H1 (cell line): ENCODE measurements at places on chromosomes 4 and X. TPM values are rescaled to one million over a fixed set of nuclear protein-coding genes. Genes with fewer than 3 reads are reported as not detected.

GRCh38 chr4:186819342-186820086 is 95.9 kb upstream of the FAT1 start:
- DNase-seq: no peak
- no peaks in the 10 kb centered on the region for H3K27me3 ChIP-seq
- H3K4me1 ChIP-seq: no peaks in the 10 kb centered on the region
- H3K36me3 ChIP-seq: no peaks in the 10 kb centered on the region
- no peak overlapping the region for H3K4me3 ChIP-seq
- H3K27ac ChIP-seq: no peak overlapping the region

DNA sequence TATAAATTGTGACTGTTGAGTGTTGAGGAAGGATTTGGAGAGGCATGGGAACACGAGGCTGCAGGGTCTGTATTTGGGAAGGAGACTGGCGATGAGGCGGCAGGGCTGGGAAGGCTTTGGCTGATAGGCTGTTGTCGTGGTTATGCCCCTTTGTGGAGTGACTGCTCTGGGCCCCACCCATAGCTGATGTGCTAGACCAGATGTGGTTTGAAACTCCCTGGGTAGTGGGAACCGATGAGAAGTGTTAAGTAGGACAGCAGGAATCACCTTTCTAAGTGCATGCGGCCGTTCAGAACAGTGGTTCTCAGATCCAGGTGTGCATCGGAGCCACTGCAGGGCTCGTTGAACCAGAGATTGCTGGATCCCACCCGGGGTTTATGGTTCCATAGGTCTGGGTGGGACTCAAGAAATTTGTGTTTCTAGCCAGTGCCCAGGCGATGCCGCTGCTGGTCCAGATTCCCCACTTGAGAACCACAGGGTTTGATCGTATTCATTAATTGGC is 42.3 kb downstream of the TBC1D14 start:
- no peak overlapping the region for H3K4me3 ChIP-seq
- H3K4me1 ChIP-seq: peaks cover 8% of the 10 kb centered on the region
- no peak for DNase-seq
- H3K27me3 ChIP-seq: no peaks in the 10 kb centered on the region

DNA sequence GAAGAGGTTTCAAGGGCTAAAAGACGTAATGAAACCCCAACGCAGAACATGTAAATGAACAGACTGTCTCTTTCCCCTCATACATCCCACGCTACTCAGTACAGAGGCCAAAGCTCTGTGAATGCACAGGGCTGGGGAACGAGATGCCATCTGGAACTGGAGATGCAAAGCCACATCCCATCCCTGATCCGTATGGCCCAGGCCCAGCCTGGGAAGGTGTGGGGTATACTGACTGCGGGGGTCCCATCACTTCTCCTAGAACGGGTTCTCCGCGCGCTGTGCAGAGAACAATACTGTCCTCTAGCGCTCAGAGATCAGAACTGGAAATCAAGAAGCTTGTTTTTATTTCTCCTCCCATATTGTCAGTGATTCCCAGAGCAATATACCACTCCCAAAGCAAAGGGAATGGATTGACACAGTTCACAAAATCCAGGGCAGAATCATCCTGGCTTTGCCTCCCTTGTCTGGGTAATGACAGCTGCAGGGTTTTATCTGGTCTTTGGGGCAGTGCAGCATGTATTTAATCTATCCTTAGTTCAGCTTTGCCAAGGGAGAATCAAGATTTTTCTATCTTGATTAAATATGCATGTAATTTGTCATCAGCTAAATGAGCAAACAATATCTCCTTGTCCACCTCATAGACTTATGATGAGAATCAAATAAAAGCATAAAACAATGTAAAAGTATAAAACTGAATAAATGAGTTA is 47.3 kb upstream of the TLR3 start:
- H3K27me3 ChIP-seq: peaks cover 2% of the 10 kb centered on the region; the same call in 1 of the 2 replicates
- H3K4me3 ChIP-seq: no peak overlapping the region
- 0 out of 2 replicates have a peak, but pooled peaks cover under 1% of the 10 kb centered on the region for H3K36me3 ChIP-seq
- H3K4me1 ChIP-seq: peaks cover 2% of the 10 kb centered on the region

- no peaks in the 10 kb centered on the region for H3K36me3 ChIP-seq
- H3K27ac ChIP-seq: no peak overlapping the region
- H3K4me1 ChIP-seq: no peaks in the 10 kb centered on the region
- no peak overlapping the region for H3K4me3 ChIP-seq
- H3K27me3 ChIP-seq: no peaks in the 10 kb centered on the region
These were observed 159.8 kb upstream of the CXCL13 start for GRCh38 chr4:77445823-77446222.

The SSX2B gene
- total RNA-seq: not detected in 2 replicates

DNA sequence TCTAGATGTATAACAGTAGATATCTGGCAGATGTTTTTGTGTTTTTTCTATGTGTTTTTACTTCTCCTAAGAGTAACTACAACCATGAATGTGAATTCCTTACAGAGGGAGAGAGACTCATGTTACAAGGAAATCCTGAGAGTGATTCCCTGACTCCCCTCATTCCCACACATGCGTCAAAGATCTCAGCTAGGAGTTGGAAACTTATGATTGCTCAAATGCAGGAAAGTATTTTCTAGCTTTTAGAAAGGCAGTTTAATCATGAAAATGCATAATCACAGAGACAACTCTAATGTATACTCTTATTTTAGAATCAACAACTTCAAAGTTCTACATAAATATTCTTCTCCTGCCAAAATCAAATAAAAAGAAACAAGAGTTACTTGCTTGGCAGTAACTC is 121.8 kb downstream of the PDE5A start:
- no peak overlapping the region for H3K4me3 ChIP-seq
- no peak overlapping the region for H3K27ac ChIP-seq
- H3K27me3 ChIP-seq: no peaks in the 10 kb centered on the region
- H3K4me1 ChIP-seq: no peaks in the 10 kb centered on the region
- DNase-seq: no peak

GRCh38 chrX:103483720-103484119 is 35.6 kb downstream of the RAB40A start:
- H3K4me3 ChIP-seq: no peak overlapping the region
- H3K4me1 ChIP-seq: no peaks in the 10 kb centered on the region
- DNase-seq: no peak
- no peaks in the 10 kb centered on the region for H3K27me3 ChIP-seq
- no peak overlapping the region for H3K27ac ChIP-seq

The TLR3 gene
- total RNA-seq: 2.0 and 2.6 TPM in 2 replicates

- no peak for DNase-seq
- H3K36me3 ChIP-seq: no peaks in the 10 kb centered on the region
- H3K27me3 ChIP-seq: no peaks in the 10 kb centered on the region
- no peak overlapping the region for H3K27ac ChIP-seq
These were observed 22.1 kb downstream of the GRIA3 start for GRCh38 chrX:123206176-123206575.

DNA sequence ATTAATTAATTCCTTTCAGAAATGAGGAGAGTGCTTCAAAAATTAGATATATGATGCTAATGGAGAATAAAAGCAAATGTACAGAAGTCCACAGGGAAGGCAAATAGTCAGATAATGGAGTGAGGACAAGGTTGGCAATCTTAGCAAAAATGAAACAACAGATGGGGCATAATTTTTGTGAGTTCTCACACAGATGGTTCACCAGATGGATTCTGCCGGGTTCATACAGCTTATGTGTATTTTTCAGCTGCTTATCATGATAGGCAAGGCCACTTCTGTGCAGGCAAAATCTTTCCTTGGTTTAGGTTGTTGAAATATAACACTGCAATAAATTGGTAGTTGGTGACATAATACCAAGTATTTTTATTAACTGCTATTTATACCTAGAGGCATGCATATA is 1539.0 kb upstream of the IGFBP7 start:
- H3K4me3 ChIP-seq: no peak overlapping the region
- no peaks in the 10 kb centered on the region for H3K4me1 ChIP-seq
- H3K36me3 ChIP-seq: no peaks in the 10 kb centered on the region
- DNase-seq: no peak
- no peak overlapping the region for H3K27ac ChIP-seq
- no peaks in the 10 kb centered on the region for H3K27me3 ChIP-seq

DNA sequence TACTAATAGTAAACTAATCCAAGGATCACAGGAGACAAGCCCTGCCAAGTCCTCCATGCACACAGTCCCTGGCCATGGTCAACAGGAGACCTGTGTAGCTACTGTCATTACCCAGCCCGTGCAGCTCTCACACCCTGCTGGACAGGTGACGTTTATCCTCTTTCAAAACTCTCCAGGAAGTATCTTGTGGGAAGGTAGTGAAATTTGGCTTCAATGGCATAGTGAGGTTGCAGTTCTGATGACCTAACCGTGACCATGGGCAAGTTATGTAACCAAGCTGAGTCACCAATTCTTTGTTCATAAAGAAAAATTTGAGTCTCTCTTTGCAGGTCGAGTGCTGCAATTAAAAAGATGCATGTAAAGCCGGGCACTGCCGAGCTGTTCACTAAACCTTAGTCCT is 11.3 kb upstream of the SLC2A9 start:
- no peak overlapping the region for H3K4me3 ChIP-seq
- H3K4me1 ChIP-seq: peaks cover 2% of the 10 kb centered on the region; the same call in 1 of the 2 replicates
- no peak for DNase-seq
- H3K27ac ChIP-seq: no peak overlapping the region
- H3K36me3 ChIP-seq: no peaks in the 10 kb centered on the region

The CT83 gene
- not detected in 2 replicates for total RNA-seq

DNA sequence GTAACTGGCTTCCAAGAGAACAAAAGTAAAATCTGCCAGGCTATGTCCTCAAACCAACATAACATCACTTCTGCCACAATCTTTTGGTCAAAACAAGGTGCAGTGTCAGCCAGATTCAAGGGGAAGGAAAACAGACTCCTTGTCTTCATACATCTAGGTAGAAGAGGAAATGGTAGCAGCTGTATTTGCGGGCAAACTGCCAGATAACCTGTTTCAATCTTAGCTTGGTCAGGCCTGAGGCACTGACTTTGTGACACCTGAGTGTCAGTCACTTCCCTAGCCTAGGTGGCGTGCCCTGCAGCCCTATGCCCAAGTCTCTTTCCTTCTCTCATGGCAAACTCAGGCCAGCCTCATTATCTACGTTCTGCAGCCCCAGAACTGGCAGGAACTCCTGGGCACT is 146.2 kb upstream of the JADE1 start:
- H3K36me3 ChIP-seq: no peaks in the 10 kb centered on the region
- no peak for DNase-seq
- no peaks in the 10 kb centered on the region for H3K27me3 ChIP-seq
- H3K4me3 ChIP-seq: no peak overlapping the region

GRCh38 chr4:40976343-40976742 is 226.6 kb downstream of the NSUN7 start:
- no peaks in the 10 kb centered on the region for H3K4me1 ChIP-seq
- H3K4me3 ChIP-seq: no peak overlapping the region
- H3K27me3 ChIP-seq: no peaks in the 10 kb centered on the region
- no peaks in the 10 kb centered on the region for H3K36me3 ChIP-seq

- H3K36me3 ChIP-seq: no peaks in the 10 kb centered on the region
- no peak overlapping the region for H3K27ac ChIP-seq
- H3K4me1 ChIP-seq: no peaks in the 10 kb centered on the region
- no peak for DNase-seq
- H3K27me3 ChIP-seq: no peaks in the 10 kb centered on the region
- no peak overlapping the region for H3K4me3 ChIP-seq
These were observed 64.1 kb downstream of the ANTXR2 start for GRCh38 chr4:80008971-80009370.

The ARL9 gene
- total RNA-seq: 0.31 and 0.76 TPM in 2 replicates

- no peaks in the 10 kb centered on the region for H3K27me3 ChIP-seq
- peaks cover 23% of the 10 kb centered on the region for H3K4me1 ChIP-seq
These were observed 74.9 kb downstream of the NSG1 start for GRCh38 chr4:4461850-4462249.
